ENCODE measurements at places on chromosomes 6 and 20.

- no peak for DNase-seq
These were observed 35.5 kb downstream of the SESN1 start for GRCh38 chr6:109059153-109059552.

GRCh38 chr6:137706083-137706750 lies 160.8 kb upstream of the TNFAIP3 start:
- no peak for DNase-seq

- no peak for DNase-seq
These were observed 115.6 kb downstream of the KHDC1L start for GRCh38 chr6:73109659-73110058.

DNA sequence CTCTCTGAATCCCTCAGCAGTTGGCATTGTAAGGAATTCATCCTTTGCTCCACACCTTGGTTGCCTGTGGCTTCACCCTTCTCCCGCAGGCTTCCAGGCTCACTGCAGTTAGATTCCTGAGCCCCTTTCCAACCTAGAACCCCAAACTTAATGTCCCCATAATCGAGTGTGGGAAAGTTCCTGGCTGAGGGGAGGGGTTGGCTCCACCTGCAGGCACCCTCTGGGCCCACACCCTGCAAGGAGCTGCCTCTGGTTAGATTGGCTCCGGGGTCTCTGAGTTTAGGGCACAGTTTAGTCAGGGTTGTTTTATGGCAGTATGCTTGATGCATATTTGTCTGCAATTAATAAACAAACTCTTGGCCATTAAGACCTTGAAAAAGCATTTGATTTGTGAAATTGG lies 63.4 kb downstream of the MTHFD1L start:
- no peak for DNase-seq

GRCh38 chr6:160419488-160419887 lies 71.3 kb downstream of the SLC22A3 start:
- DNase-seq = no peak

DNA sequence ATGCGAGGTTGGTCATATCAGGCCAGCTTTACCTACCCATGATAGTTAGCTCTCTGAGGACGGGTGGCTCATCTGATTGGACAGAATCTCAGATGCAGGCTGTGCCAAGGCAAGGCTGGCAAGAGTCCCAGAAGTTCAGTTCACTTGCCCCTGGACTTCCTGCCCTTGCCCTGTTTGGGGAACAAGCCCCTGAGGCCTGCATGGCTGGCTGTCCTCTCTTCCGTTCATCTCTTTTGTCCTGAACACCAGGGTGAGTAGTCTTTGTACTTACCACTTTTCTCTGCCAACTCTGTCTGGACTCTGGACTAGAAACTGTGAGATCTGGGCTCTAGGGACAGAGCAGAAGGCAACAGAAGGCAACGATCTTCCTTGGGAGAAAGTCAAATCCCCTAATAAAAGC lies 769.9 kb downstream of the QKI start:
- no peak for DNase-seq

DNA sequence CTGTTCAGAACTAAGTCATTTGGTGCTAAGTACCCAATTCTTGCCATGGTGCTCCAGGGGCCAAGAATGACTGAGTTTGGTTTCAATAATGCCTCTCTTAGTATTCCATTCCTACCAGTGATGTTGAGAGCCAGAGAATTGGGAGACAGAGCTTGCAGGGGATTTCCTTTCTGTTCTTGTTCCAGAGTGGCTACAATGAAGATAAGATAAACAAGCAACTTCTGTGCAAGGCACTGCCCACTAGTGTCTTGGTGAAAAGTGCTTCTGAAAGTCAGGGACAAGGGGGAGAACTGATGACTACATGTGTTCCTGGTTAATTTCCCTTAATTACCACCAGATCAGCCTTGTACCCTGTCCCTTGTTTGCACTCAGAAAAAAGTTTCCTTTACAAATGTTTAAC lies 421.6 kb downstream of the BCKDHB start:
- DNase-seq = no peak

DNA sequence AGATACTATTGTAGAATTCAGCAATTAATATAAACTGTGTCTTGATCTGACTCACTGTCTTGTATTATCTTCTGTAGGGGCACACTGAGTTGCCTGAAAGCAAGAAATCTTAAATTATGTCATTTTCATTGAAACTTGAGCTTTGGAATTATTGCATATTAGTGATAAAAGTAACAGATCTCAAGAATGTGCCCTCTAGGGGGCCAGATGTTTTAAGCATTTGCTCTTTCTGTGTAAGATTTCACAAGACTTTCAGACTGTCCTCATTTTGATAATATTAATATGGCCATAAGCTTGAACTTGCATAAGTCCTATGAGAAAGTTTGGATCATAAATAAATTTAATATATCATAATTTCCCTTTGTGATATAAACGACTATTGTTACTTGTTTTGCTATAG lies 55.5 kb upstream of the MYO6 start:
- DNase-seq = no peak

DNA sequence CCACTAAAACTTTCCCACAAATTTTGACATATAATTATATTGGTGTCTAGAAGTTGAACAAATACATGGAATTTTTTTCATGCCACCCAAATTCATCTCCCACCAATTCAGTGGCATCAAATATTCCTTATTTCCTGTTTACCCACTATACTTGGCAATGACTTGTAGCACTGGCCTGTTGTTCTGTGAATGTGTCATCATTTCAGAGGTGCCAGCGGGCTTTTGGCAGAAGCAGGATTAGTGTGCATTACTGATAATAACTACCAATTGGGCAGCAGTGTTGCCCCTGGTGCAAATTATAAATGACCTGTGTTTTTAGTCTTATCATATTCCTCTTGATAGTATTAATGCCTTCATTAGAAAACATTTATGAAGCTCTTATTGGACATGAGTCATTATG lies 121.3 kb downstream of the TFAP2B start:
- DNase-seq = no peak

GRCh38 chr6:144232176-144232831 lies 52.8 kb upstream of the UTRN start:
- DNase-seq = no peak

- DNase-seq = no peak
These were observed at the start of gene ETV7 for GRCh38 chr6:36387440-36388303. ETV7 (minus strand) TSS chr6:36387669; CDS start chr6:36387541, 128 bp downstream.

- no peak for DNase-seq
These were observed 82.6 kb upstream of the CCDC167 start for GRCh38 chr6:37582306-37582705.

GRCh38 chr6:167825332-167826229 lies 1.1 kb upstream of the AFDN start:
- DNase-seq = peak; percentile 44

GRCh38 chr6:124968401-124968800 lies 6.2 kb downstream of the RNF217 start:
- no peak for DNase-seq

- DNase-seq = peak; percentile 30
These were observed 141.4 kb upstream of the PTPN1 start for GRCh38 chr20:50368813-50369224.

- DNase-seq = peak; percentile 81
These were observed 447 bp downstream of the MCM3 start for GRCh38 chr6:52284131-52284459.

GRCh38 chr20:62488470-62488869 lies 12.7 kb upstream of the GATA5 start:
- no peak for DNase-seq

DNA sequence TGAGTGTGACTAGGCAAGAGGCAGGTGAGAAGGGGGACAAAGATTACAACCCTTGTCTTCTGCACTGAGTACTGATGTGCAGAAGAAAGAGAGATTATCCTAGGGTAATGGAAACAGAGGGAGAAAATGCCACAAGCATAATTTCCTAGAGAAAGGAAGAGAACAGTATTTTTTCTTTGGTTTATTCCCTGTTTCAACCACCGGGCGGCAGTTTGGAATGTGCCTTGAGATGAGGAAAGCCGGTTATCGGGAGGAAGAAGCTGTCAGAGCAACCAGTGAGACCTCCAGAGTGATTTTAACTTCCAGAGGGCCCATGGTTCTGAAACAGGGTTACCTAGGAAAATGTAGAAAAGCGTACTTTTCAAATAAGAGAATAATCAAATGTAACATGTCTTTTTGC lies 121.4 kb downstream of the REV3L start:
- no peak for DNase-seq

DNA sequence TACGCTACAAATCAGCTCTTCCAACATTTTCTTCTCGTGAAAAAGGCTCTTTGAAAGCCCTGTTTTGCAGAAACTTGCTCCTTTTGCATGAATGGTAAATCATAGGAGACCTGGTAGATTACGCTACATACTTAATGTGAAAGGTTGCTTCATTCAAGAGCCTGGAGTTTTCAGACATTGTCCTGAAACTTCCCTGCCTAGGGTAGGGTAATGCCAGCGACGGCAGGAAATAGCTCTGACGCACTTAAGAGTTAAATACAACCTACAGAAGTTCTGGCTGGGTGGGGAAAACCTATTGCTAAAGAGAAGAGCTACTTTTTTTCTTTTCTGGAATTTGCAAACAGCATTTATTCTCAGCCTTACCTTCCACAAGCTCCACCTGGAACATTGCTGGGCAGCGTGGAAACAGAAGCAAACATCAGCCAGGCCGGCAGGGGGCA lies 144.5 kb downstream of the LPA start:
- no peak for DNase-seq

DNA sequence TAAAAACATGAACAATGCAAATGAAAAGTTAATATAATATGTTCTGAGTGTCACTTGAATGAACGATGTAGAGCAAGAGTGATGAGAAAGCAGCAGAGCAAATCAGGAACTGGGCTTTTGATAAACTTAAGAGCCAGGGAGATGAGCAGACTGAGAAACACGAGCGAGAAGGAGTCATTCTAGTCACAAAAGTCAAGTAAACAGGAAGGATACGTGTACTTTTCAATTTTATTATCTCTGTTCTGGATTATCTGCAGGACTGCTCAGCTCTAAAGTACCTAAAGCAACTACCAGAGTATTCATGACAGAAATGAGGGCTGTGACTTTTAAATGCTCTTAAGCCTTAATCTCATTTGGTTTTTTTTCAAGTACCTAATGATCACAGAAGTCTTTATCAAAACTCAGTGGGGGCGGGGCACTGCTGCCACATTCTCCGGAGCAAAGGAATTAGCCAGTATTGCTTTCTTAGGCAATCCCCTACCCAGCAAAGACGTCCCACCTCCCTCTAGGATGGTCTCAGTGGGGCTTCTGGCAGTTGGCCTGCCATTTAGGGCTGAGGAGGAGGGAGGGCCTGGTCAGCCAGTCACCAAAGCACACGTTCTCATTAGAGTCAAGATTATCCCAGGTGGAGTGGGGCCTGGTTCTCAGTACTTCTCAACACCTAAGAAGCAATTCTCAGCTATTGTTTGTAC lies 8.6 kb downstream of the MAN1A1 start:
- no peak for DNase-seq

- DNase-seq = no peak
These were observed 60.6 kb downstream of the GNAS start for GRCh38 chr20:58913079-58913478.

GRCh38 chr6:44105993-44106740 lies 21.1 kb downstream of the MRPL14 start:
- no peak for DNase-seq

DNA sequence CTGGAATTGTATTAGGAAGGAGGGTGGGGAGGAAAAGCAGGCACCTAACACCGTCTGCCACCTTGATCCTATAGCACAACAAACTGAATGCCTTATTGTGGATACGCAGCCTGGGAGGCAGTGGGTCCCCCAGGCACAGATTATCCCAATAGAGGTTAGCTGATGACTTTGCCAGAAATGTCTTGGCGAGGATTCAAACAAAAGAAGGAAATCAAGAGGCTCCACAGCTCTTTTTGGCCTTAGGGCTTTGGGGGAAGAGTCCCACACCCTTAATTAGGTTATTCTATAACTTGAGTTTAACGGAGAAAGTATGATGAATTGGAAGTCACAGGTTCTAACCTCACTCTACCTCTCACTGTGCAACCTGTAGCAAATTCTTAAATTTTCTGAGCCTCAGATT lies 102.0 kb downstream of the MRPL14 start:
- DNase-seq = no peak

DNA sequence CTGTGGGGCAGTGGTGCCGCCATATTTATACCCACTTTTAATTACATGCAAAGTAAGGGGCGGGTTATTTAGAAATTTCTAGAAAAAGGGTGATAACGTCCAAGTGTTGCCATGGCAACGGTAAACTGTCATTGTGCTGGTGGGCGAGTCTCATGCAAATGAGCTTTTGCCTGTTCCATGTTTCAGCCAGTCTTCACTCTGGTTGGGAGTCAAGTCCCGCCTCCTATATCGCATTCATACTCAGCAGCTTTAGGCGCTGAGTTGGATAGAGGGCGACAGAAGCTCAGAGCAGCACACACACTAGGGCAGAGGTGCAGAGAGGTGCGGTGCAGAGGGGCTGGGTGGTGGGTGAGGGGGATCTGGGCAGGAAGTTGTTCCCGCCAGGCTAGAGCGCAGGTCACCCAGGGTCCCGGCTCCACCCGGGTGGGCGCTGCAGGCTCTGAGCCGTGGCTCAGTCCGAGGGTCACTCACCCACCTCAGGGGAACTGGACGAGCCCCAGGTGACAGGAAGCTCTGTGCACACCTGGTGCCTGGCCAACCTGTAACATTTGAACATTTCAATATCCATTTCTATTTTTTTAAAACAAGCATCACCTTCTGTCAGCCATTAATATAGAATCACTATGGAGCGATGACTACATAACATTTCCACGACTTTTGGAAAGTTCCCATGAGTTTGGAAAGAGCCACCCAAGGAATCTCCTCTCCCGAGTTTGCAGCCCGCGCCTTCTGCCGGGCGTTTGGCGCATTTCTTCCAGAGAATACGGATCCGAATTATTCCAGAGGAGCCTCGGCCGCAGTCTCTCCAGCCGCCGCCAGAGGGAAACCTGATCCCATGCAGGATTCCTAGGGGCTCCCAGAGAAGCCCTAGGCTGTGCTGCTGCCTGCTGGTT lies 89.1 kb upstream of the PHACTR3 start:
- DNase-seq = no peak

GRCh38 chr6:89255417-89255816 lies 38.3 kb upstream of the GABRR1 start:
- DNase-seq = no peak

GRCh38 chr20:4050203-4050980 lies 35.0 kb upstream of the RNF24 start:
- DNase-seq = no peak

GRCh38 chr6:110188791-110189190 lies 8.6 kb downstream of the CDC40 start:
- no peak for DNase-seq

DNA sequence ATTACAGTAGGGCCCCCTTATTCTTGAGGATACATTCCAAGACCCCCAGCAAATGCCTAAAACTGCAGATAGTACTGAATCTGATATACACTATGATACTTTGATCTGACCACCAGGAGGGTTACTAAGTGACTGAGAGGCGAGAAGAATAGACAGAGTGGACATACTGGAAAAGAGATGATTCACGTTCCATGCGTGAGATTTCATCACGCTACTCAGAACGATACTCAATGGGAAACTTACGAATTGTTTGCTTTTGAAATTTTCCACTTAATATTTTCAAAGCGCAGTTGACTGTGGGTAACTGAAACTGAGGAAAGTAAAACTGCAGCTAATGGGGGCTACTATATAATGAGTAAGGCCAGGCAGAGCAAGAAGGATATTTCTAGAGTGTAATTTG lies 60.8 kb downstream of the STX11 start:
- no peak for DNase-seq

- no peak for DNase-seq
These were observed at the start of gene UNC5CL for GRCh38 chr6:41039060-41039998. UNC5CL (minus strand) TSS chr6:41039221; CDS start chr6:41035074, 4,147 bp downstream.
